ENCODE measurements at places on chromosomes 6 and 20.
A peak's percentile ranks its signal among the peaks of the same experiment; 100 is the strongest.

GRCh38 chr6:21064756-21065340 is 528.7 kb upstream of the SOX4 start:
- H3K4me3 ChIP-seq = no peak overlapping the region
- no peak overlapping the region for H3K27ac ChIP-seq
- no peaks in the 10 kb centered on the region for H3K27me3 ChIP-seq
- DNase-seq = no peak
- peaks cover 6% of the 10 kb centered on the region for H3K4me1 ChIP-seq
- H3K36me3 ChIP-seq = peaks cover 2% of the 10 kb centered on the region

- H3K27ac ChIP-seq = no peak overlapping the region
- no peak overlapping the region for H3K4me3 ChIP-seq
- 0 out of 2 replicates have a peak, but pooled peaks cover 4% of the 10 kb centered on the region for H3K36me3 ChIP-seq
- DNase-seq = no peak
- peaks cover 16% of the 10 kb centered on the region for H3K27me3 ChIP-seq
Observed at GRCh38 chr6:26152226-26153101, 65.2 kb downstream of the HFE start.

- no peak for DNase-seq
- no peaks in the 10 kb centered on the region for H3K36me3 ChIP-seq
- H3K27me3 ChIP-seq = peaks cover 3% of the 10 kb centered on the region
- peaks cover 14% of the 10 kb centered on the region for H3K4me1 ChIP-seq
- no peak overlapping the region for H3K4me3 ChIP-seq
Observed at GRCh38 chr6:137976430-137976829, 109.4 kb downstream of the TNFAIP3 start.

- peak overlapping the region; percentile 50 for H3K27ac ChIP-seq
- peaks cover 21% of the 10 kb centered on the region for H3K27me3 ChIP-seq
- no peak for DNase-seq
- H3K4me3 ChIP-seq = 0 out of 2 replicates have a peak overlapping the region, but pooled peaks have one; percentile 20
- no peaks in the 10 kb centered on the region for H3K36me3 ChIP-seq
- H3K4me1 ChIP-seq = peaks cover 88% of the 10 kb centered on the region
Observed at GRCh38 chr6:26028746-26029569, 58.3 kb upstream of the HFE start.

- DNase-seq = peak; percentile 18
- H3K4me3 ChIP-seq = no peak overlapping the region
- H3K27me3 ChIP-seq = no peaks in the 10 kb centered on the region
- peaks cover 25% of the 10 kb centered on the region for H3K4me1 ChIP-seq
Observed at GRCh38 chr6:87104667-87105066, 9.8 kb upstream of the CGA start.

DNA sequence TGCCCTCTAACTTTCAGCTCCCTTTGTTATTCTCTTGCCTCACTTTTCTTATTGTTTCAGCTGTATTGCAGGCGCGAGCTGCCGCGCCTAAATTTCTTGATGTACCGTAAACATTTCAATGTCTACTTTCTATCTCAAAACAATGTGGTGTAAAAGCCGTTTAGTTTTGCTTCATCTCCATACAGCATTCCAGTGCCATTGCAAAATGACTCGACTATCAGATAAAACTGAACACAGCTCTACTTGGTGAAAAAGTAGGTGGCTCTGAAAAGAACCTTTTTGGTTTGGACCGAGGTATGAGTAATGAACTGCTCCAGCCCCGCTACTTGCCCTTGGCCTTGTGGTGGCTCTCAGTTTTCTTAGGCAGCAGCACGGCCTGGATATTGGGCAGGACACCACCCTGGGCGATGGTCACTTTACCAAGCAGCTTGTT is 74.6 kb downstream of the OR2B2 start:
- no peaks in the 10 kb centered on the region for H3K36me3 ChIP-seq
- H3K27me3 ChIP-seq = no peaks in the 10 kb centered on the region
- DNase-seq = peak; percentile 52
- no peak overlapping the region for H3K4me3 ChIP-seq
- H3K27ac ChIP-seq = no peak overlapping the region
- peaks cover 8% of the 10 kb centered on the region for H3K4me1 ChIP-seq

Data from HFFc6 (cell line).